Epithelial cell of esophagus (primary cell): ENCODE measurements at places on chromosomes 5 and 9.
A peak's percentile ranks its signal among the peaks of the same experiment; 100 is the strongest.

DNA sequence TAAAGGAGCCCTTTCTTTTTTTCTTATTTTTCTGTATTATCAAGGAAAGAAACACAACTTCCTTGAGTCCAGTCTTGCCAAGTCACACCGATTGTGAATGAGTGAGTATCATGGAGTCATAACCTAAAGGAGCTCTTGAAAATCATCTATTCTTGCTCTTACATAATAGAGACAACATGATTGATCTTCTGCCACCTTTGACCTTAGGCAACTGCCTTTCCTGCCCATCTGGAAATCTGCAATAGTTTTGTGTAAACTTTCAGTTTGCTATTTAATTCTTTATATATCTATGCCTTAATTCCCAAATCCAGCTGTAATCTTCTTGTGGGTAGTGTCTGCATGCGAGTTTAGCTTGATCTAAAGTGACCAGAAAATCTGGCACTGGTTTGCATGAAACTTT, 149.9 kb upstream of the FST start:
- no peak for DNase-seq

GRCh38 chr9:100587375-100587774, 9.5 kb downstream of the CAVIN4 start:
- no peak for DNase-seq

- peak; percentile 50 for DNase-seq
Observed at GRCh38 chr5:98906756-98907355, 22.0 kb downstream of the CHD1 start.

GRCh38 chr5:23740029-23740428, 232.6 kb downstream of the PRDM9 start:
- peak; percentile 3 for DNase-seq

DNA sequence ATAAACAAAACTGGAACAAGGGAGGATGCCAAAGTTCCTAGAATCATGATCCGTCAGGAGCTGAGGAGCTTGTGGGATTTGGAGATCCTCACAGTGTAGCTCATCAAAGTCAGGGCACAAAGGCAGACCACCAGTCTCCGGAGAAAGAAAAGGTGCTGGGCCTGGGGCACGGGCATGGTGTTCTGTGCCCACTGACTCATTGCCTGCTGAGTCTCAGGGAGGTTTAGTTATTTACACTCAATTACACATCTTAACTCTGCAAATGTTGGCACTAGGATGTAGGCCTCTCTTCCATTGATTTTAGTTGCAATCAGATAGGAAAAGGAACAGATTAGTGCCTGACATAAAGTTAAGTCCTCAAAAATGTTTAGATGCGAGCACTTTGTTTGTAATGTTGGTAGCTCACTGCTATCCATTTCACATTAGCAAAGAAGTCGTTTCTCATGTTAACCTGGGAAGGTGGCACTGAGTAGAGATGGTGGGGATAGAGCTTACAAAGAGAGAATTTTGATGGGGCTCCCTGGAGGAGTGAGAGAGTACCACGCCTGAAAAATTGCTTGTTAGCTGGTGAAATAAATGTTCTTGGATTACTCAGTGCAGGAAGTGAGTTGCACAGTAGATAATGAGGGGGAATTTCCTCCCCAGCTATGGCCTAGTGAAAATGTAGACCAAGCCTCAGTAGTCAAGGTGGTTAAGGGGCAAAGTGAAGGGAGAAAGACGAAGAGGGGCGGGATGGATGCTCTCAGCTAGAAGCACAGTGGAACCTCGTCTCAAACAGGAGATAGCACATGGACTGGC, 109.5 kb upstream of the CD180 start:
- peak; percentile 46 for DNase-seq

DNA sequence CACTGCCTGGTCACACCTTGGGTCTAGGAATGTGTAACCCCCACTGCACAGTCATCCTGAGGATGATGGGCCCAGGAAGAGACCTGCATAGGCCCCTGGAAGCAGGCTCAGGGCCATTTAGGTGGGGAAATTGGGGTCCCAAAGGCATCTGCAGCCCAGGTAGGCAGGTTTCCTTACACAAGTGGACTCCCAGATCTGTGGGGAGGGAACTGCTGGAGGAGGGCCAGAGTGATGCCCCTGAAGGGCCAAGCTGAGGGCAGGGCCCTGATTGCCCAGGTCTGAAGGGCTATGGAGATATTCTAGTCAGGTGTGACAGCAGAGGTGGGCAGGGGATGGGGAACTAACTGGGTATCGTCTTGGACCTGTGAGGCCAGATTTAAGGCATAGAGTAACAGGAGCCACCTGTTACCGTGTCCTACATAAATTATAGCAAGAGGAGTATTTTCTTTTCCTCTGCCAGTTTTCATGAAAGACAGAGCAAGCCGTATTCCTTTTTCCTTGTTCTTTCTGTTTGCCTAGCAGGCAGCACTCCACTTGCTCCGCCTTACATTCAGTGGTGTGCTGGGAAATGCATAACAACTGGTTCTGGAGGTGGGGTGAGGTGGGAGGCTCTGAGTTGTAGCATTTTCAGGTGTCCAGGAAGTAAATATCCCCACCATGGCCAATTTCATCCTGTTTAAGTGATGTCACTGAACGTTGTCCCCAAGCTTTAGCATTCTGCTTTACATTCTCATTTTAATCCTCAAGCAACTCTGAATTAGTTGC, 41.3 kb downstream of the PPARGC1B start:
- DNase-seq: no peak

DNA sequence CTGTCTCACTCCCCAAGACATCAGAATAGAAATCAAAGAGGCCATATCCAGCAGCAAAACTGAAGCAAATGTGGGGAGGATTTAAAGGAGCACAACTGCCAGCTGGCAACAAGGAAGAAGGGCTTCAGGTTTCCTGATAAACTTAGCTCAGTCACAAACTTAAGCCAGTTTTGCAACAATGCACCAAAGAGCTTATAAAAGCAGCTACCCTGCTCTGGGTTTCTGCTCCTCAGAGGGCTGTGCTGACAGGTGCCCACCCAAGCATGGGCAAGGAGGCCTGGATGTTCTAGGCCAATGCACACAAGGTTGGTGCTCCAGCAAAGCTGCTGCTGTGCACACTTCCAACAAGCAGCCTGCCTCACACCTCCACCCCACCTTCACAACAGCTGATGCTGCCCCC, 132.9 kb downstream of the SIL1 start:
- DNase-seq: no peak

DNA sequence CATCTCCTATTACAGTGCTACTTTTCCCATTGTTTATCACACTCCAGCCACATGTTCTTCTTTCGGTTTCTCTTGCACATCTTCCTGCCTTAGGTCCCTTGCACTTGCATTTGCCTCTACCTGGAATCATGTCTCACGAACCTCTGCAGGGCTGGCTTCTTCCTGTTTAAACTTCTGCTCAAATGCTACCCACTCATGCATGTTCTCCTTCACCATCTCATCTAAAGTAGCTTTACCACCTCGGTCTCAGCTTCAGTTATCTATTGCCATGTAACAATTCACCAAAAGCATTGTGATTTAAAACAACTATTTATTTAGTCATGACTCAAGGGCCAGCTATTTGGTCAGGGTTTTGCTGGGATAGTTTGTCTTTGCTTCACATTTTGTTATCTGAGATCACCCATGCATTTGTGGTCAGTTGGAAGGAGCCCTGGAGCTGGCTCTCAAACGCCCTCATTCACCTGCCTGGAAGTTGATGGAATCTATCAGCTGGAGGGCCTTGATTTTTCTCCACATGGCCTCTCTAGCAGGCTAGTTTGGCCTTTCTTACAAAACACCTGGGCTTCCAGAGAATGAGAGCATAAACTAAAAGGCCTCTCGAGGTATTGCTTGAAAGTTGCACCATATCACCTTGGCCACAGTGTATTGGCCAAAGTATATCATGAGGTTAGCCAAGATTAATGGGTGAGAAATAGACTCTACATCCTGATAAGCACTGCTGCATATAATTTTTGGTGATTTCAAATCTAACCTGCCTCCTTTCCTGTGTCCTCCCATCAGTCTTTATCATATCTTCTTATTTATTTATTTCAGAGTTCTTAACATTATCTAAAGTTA, 21.4 kb downstream of the SPINK1 start:
- no peak for DNase-seq

GRCh38 chr5:93569300-93570160, 11.5 kb downstream of the NR2F1-AS1 start:
- DNase-seq: no peak

GRCh38 chr5:141398608-141399007, 861 bp downstream of the PCDHGB5 start:
- DNase-seq: no peak

GRCh38 chr9:70120834-70121510, 77.3 kb downstream of the MAMDC2 start:
- peak; percentile 93 for DNase-seq

DNA sequence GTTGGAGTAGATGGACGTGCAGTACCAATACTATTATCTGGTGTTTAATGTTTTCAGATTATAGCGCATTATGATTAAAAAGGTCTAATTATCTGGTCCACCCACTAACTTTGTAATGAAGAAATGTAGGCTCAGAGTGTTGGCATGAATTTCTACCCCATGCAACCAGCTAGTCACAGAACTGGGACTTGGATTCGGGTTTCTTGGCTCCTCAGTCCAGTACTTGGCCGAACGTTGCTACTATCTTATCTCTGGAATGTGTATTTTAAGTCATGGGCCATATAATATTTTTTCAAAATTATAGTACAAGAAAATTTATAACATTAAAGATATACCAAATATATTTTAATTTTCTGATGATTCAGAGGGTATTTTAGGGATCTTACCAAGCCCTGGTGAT, 657.5 kb upstream of the DMAC1 start:
- DNase-seq: no peak

DNA sequence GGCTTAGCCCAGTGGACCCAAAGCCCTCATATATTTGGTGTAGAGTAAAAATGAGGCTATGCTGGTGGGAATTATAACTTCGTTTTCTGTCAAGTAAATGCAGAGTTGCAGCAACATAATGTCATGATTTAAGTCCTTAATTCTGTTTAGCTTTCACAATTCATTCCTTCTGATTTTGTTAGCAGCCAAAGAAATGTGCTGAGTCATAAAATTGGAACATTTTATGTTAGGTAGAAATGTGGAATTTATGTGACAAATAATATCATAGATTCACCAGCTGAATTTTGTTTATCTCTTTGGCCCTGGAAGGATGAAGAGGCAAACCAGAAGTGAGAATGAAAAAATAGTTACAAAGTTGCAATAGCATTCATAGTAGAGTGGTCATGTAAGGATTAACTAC, 247.0 kb downstream of the TRPM3 start:
- DNase-seq: no peak
